B cell (primary cell): ENCODE measurements at places on chromosomes 6 and 20. TPM values are rescaled to one million over a fixed set of nuclear protein-coding genes. Genes with fewer than 3 reads are reported as not detected.
A peak's percentile ranks its signal among the peaks of the same experiment; 100 is the strongest.

The ARHGAP40 gene
- total RNA-seq, result not detected in 2 replicates

The CYP39A1 gene
- not detected in 2 replicates for total RNA-seq

DNA sequence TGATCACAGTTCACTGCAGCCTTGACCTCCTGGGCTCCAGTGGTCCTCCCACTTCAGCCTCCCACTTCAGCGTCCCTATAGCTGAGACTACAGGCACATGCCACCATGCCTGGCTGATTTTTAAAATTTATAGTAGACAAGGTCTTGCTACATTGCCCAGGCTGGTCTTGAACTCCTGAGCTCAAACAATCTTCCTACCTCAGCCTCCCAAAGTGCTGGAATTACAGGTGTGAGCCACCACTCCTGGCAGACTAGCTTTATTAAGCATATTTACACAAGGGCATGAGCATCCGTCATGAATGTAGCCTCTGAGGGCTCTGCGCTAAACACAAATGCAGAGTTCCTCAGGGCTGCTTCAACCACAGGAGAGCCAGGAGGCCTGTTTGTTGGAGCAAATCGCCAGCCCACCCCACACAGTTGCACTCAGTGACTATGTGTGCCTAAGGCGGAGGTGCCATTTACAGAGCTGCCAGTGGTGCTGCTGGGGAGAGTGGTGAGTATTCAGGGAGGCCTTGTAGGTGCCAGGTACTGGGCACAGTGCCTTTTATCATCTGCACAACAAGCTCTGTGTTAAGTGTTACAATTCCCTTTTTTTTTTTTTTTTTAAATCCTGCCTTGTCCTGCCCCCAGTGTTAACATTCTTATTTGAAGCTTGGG lies 78.2 kb downstream of the PSMG4 start:
- DNase-seq, result no peak
- H3K4me3 ChIP-seq, result no peak overlapping the region
- no peaks in the 10 kb centered on the region for H3K27me3 ChIP-seq
- H3K36me3 ChIP-seq, result no peaks in the 10 kb centered on the region

- H3K4me1 ChIP-seq, result no peaks in the 10 kb centered on the region
- H3K27me3 ChIP-seq, result no peaks in the 10 kb centered on the region
- H3K27ac ChIP-seq, result no peak overlapping the region
- H3K36me3 ChIP-seq, result no peaks in the 10 kb centered on the region
- no peak for DNase-seq
These were observed 300.5 kb downstream of the PLCB1 start for GRCh38 chr20:8432435-8433148.

DNA sequence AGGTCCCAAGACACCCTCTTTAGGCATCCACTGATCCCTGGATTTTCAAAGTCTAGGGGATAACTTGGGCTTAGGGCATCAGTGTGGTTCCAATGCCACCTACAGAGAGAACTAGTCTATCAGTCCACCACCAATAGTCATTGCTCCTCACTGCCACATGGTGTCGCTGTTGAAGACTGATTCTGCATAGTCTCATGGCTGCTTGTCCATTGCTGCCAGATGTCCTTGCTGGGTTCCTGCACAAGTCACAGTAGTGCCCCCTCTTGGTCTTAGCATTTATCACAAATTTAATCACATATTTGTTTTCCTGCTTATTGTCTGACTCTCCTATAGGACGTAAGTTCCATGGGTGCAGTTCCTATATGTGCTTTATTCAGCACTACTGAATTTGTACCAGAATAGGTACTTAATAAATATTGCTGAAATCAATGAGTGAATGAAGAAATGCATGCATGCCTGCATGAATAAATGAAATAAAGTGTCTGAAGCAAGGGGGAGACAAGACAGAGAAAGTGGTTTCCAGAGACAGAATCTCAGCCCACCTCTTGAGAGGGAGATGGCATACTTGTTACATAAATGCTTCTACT lies 45.9 kb upstream of the RALY start:
- H3K27me3 ChIP-seq, result no peaks in the 10 kb centered on the region
- H3K4me3 ChIP-seq, result no peak overlapping the region
- DNase-seq, result peak; percentile 46
- H3K4me1 ChIP-seq, result no peaks in the 10 kb centered on the region

The KPNA5 gene
- 41.7 and 42.9 TPM in 2 replicates for total RNA-seq

The SMLR1 gene
- not detected in 2 replicates for total RNA-seq

The BPIFB1 gene
- total RNA-seq, result not detected in 2 replicates

- peak; percentile 32 for DNase-seq
- peaks cover 2% of the 10 kb centered on the region for H3K36me3 ChIP-seq
- H3K27ac ChIP-seq, result peak overlapping the region; percentile 100
- no peak overlapping the region for H3K4me3 ChIP-seq
- H3K4me1 ChIP-seq, result peaks cover 88% of the 10 kb centered on the region
These were observed 6.8 kb downstream of the CDKN1A start for GRCh38 chr6:36685166-36685924.

DNA sequence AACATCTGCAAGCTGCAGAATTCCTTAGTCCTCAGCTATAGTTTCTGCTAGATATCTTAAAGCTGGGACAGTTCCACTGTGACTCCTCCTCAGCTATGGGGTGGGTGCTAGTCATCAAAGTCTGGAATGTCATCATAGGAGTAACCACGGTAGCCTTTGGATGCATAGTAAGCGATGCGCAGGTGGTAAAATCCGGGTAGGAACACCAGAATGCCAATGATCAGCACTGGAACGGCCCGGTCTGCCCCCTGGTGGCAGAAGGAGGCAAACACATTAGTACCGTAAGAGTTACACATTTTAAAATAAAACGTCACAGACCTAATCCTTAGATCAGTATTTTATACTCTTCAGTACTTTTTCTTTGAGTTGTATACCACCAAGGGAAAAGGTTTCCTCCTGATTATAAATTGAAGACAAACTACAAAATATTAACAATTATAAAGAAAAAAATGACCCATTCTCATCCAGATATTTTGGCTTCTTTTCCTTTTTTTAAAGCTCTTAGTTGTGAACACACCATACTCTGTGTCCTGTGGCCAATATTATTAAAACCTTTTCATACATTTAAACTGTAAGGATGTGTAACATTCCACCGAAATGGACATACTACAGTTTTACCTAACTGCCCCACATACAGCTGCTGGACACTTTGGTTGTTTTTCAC lies 18.9 kb downstream of the PCNA start:
- H3K4me3 ChIP-seq, result no peak overlapping the region
- peak; percentile 79 for DNase-seq

The NKX2-2 gene
- not detected in 2 replicates for total RNA-seq

The PHF3 gene
- 109 and 111 TPM in 2 replicates for total RNA-seq
